Fibroblast of skin of back (primary cell): ENCODE measurements at places on chromosomes 1 and 21.

- no peak for DNase-seq
Observed at GRCh38 chr1:235649368-235650163, at the start of gene GNG4. Gene GNG4 (minus strand): TSS chr1:235649784. CDS start chr1:235583838, 65,946 bp downstream.

GRCh38 chr1:28899267-28899666, 15.1 kb upstream of the EPB41 start:
- DNase-seq, result no peak

DNA sequence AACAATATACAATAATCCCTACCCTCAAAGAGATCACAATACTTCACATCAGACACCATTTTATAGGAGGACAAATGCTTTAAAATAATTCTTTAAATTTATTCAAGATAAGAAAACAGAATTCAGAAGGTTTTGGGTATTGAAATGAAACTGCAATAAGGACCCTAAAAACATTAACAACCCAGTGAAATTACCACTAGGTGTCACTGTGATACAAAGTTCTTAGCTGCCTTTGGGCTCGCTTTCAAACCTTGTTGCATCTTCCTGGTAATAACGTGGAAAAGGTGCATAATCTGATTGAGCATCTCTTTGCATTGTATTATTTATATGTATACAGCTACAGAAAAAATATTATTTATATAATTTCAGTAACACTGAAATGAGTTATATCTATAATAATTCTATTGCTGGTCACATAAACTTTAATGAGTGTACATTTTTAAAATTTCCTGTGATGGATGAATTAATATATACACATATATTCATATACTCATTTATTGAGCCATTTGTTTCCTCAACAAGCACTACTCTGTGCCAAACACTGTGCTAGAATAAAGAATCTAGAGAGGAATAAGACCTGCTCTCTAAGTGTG, 185.2 kb downstream of the FAF1 start:
- peak; percentile 59 for DNase-seq

GRCh38 chr21:34263629-34264028, 100.2 kb upstream of the KCNE2 start:
- DNase-seq, result no peak

DNA sequence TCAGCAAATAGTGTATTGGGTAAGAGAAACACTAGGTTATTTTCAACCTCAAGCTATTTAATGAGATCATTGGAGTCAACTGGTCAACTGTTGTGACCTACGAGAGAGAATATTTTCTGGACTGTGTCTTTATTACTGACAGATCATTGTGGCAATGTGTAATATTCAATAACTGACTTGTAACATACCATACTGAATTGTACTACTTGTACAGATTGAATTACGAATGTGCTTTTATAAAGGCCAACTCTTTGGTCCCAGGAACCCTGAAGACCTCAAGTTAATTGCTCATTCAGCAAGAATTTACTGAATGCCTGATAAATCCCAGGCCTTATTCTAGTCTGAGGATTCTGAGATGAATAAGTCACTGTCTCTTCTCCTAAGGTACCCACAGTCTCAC, 56.1 kb upstream of the CAMK1G start:
- peak; percentile 34 for DNase-seq

GRCh38 chr1:110200666-110201065, 9.4 kb upstream of the KCNC4 start:
- peak; percentile 46 for DNase-seq

- DNase-seq, result no peak
Observed at GRCh38 chr1:183304440-183305107, 113.6 kb downstream of the NMNAT2 start.

- DNase-seq, result no peak
Observed at GRCh38 chr1:24926563-24927249, 3.4 kb downstream of the RUNX3 start.

GRCh38 chr1:115705085-115705951, 63.2 kb downstream of the CASQ2 start:
- peak; percentile 9 for DNase-seq

DNA sequence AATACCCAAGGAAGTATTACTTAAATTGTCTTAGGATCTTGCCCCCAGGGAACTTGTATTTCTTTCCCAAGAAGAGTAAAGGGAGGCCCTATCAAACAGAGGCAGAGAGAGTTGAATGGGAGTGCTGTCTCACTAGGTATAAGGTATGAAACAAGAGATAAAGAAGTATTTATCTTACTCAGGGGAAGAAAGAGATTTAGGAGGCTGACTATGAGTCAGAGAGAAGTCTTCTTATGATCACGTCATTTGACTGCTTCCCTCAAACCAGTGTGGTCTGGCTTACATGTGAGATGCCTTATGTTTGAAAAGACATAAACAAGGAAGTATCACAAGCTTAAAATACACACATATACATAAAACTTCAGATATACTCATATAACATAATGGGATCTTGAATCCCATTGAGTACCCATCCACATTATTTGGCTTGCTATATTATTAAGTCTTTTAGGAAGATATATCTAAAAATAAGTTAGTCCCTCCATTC, 29.6 kb downstream of the DUSP10 start:
- DNase-seq, result peak; percentile 77

- DNase-seq, result no peak
Observed at GRCh38 chr1:36692465-36693160, 209.9 kb upstream of the CSF3R start.

DNA sequence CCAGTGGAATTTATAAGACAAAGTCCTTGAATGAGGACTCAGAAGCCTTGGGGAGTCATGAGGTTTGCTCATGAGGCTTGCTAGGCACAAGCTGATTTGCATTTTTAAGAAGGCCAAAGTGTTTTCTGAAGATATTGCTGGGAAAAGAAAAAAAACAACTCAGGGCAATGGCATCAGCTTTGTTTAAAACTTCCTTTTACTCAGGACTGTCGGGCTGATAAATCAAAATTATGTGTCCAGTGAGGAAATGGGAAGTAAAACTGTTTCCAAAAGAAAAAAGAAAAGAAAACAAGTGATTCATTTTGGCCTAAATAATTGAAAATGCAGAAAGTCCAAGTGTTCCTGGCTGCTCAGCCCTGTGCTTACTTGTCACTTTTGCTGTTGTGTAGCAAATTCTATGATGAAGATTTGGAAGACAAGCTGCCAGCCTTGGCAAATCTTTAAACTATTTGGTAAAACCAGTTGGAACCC, 282.4 kb downstream of the HLX start:
- no peak for DNase-seq

DNA sequence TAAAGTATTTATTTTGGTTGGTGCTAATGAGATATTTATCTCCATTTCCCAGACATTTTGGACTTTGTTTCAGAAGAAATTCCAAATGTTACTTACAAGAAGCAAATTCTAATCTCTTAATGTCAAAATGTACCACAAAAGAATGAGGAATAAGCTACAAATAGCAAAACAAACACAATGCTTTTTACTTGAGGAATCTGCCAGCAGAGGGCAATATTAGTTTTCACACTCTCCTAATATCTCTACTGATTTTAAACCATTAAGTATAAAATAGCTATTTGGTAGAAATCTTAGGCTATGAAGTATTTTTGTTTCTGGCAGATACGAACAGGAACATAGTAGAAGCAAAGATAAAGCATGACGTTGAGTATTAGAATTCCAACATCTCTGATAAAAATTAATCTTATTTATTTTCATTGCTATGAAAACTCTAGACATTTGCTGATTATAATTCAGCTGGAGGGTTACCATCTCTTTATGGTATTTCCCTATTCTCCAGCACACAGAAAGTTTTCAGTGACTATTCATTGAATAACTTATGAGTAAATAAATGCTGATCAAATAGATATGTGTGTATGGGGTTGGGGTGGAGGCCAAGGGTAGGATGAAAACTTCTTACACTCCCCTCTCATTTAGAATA, 13.4 kb upstream of the HMCN1 start:
- peak; percentile 72 for DNase-seq
